ENCODE measurements at places on chromosomes 11 and 22.

- DNase-seq: no peak
These were observed 23.3 kb downstream of the BCR start for GRCh38 chr22:23203452-23204124.

- DNase-seq: no peak
These were observed 24.5 kb upstream of the RAG2 start for GRCh38 chr11:36622431-36623136.

DNA sequence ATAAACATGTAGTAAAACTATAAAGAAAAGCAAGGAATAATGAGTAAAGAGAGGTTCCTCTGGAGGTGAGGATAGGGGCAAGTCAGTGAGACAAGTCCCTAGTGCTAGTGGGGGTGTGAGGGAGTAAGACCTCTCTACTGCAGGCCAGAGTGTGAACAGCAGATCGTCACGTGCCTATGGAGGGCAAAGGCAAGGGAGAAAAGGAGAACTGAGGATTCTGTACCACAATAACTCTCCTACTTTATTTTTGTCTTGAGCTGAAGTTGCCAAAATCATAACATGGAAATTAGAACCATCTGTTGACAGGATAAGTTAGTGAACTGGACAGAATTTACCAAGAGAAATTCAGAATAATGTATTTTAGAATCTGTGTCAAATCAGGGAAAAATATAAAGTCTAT lies 77.6 kb downstream of the ENTHD1 start:
- no peak for DNase-seq

GRCh38 chr11:68962527-68963250 lies 18.1 kb downstream of the MRGPRD start:
- DNase-seq: no peak

- no peak for DNase-seq
These were observed 111.4 kb downstream of the CSTPP1 start for GRCh38 chr11:47047972-47048371.

DNA sequence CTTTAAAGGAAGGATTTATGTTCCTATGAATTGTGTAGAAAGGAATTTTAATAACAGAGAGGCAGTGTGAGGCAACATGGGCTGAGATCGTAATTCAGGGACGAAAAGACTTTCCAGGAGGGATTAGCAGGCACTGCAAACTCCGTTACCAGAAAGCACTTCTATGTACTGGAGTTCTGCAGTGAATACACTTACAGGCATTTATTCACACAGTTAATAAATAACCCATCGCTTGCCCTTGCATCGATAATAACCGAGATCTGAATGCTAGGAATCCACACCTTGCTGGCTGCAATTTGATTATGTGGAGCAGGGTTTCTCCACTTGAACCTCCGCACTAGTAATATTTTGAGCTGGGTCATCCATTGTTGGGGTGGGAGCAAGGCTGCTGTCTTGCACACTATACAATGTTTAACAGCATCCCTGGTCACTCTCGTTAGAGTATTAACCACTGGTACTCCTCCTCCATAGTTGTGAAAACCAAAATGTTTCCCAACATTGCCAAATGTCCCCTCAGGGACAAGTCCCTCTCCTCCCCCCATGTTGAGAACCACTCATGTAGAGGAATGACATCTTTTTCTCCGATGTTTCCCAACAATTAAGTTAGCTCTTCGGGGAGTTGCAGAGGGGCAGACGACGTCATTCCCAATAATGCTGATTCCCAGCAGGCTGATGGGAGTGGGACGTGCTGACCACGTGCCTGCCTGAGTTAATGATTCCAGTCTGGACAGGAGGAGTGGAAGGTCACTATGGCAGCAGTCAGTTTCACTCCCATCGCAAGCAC lies 99.5 kb downstream of the SNX19 start:
- DNase-seq: no peak

DNA sequence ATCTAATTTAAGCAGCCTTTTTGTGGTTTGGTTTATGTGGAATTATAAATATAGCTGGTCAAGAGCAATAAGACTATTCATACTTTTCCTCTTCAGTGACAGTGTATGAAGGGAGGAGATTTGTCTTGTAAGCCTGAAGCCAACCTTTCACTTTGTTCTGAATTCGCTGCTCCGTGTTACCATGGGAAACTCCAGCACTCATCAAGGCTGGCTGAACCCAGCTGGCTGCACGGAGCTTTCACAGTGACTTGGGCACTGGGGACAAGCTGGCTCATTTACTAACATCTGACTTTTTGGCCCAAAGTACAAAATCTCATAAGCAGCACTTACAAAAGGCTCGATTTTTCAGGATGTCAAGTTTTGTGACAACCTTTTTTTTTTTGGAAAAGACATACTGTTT lies 120.4 kb upstream of the GRIA4 start:
- no peak for DNase-seq

GRCh38 chr11:122306831-122307391 lies 190.9 kb upstream of the BLID start:
- DNase-seq: no peak

DNA sequence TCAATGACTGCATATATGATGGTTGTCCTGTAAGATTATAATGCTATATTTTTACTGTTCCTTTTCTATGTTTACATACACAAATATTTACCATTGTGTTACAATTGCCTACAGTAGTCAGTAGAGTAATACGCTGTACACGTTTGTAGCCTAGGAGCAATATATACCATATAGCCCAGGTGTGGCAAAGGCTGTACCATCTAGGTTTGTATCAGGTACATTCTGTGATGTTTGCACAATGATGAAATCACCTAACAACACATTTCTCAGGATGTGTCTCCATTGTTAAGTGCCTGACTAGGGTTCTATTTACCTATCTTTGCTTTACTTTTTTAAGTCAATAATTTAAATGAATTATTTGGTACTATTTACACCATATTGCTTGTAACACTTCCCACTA lies 21.9 kb downstream of the PRR5L start:
- no peak for DNase-seq

- DNase-seq: no peak
These were observed 92.2 kb downstream of the NTM start for GRCh38 chr11:131462622-131463021.

DNA sequence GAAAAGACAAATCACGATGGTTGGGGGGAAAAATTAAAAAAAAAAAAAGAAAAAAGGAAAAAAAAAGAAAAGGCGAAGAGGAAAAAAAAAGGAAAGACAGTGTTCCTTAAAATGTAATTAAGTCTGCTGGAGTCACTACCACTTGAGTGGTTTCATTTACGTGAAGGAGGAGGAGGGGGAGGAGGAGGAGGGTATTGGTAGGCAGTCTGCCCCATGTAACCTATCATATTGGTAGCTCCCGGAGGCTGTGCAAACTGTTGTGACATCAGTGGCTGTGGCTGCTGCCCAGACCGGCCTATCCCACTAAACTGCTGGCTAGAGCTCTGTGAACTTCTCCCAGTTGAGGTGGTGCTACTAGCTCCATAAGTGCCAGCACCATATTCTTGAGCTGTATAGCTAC lies 17.9 kb downstream of the KDELR3 start:
- no peak for DNase-seq

DNA sequence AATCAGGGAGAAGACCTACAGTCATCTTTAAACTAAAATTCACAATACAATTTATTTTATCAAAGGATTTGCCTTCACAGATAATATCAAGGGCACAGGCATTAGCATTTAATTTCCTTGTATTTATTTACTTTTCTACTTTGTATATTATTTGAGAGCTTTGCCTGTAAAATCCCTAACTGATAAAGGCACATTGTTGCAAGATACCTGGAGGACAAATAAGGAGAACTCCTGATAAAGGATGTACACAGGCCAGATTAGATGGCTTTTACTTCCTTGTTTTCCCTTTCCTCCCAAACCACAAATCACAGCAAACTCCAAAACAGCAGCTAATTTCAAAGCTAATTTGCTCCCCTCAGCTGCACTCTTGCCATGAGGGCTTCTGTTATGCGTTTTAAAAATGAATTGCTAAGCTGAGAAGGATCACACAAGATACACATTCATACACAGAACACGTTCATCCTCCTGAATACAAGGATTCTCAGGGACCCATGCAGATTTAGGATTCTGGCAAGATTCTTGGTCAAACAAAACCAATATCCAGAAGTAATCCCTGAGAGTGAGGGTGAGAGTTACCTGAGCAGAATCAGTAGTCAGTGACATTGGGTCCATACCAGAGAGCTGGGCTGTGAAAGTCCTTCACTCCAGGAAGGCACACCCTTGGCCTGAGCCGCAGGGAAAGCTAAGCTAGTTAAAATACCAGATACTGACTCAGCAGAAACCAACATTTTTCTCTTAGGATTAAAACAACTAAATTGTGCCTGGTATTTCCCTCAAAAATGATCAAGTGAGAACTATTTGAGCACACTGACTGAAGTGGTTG lies 100.3 kb upstream of the CLPB start:
- DNase-seq: no peak

- DNase-seq: no peak
These were observed 123.8 kb upstream of the CCDC179 start for GRCh38 chr11:22984045-22984444.

DNA sequence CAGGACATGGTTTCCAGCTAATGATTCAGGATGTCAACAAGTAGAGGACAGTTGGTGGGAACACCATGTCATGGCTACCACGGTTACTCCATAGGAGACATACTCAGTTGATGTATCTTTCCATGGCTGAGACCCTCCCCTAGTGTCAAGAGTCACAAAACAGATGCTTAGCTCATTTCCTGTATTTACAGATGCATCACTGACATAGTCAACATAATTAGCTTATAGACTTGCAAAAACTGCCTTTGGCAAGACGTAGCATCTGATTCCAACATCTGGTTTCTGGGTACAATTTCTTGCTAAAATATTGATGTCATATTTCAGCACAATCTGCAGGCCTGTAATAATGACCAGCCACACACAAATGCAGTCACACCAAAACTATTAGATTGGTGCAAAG lies 550.3 kb downstream of the FAM181B start:
- no peak for DNase-seq

- no peak for DNase-seq
These were observed 120.0 kb upstream of the SYT13 start for GRCh38 chr11:45405916-45406670.

Data from cerebellar nuclear complex (tissue), 1 donor.